ENCODE measurements at places on chromosomes 5 and 9. TPM values are rescaled to one million over a fixed set of nuclear protein-coding genes. Genes with fewer than 3 reads are reported as not detected.

The PCDHB11 gene
- 3.9 TPM for total RNA-seq

The PIGO gene
- total RNA-seq: 40.4 TPM

The NSUN2 gene
- total RNA-seq: 116 TPM

The DBH gene
- not detected for total RNA-seq

The POLK gene
- total RNA-seq: 14.7 TPM

The BHMT2 gene
- total RNA-seq: not detected

The SLC36A3 gene
- not detected for total RNA-seq

The ENHO gene
- total RNA-seq: not detected

The SH2D3C gene
- total RNA-seq: 0.08 TPM

The SYNPO gene
- 4.1 TPM for total RNA-seq

The ADAMTS6 gene
- 3.1 TPM for total RNA-seq

The SLC36A2 gene
- not detected for total RNA-seq

The NUTM2F gene
- not detected for total RNA-seq

The CD180 gene
- total RNA-seq: not detected

Data from A375 (cell line).